Left renal cortex interstitium (tissue), 4 donors: ENCODE measurements at places on chromosomes 5 and 9. TPM values are rescaled to one million over a fixed set of nuclear protein-coding genes. Genes with fewer than 3 reads are reported as not detected.

DNA sequence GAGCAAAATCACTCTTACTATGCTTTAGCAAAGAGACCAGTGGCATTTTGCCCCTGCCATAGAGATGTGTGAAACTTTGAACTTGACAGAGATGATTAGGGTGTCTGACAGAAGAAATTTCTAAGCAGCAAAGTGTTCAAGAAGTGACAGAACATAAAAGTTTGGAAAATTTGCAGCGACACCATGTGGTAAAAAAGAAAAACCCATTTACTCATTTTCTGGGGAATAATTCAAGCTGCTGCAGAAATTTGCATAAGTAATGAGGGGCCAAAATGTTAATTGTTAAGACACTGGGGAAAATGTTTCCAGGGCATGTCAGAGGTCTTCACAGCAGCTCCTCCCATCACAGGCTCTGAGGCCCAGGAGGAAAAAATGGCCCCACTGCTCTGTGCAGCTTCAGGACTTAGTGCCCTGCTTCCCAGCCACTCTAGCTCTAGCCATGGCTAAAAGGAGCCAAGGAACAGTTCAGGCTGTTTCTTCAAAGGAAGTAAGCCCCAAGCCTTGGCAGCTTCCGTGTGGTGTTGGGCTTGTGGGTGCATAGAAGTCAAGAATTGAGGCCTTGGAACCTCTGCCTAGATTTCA is 6.1 kb upstream of the AP3B1 start:
- no peak for DNase-seq

GRCh38 chr5:66839636-66840185 is 243.5 kb downstream of the MAST4 start:
- DNase-seq: no peak

The GCNT4 gene
- 12.6 TPM for polyA plus RNA-seq

GRCh38 chr5:176134529-176135223 is 103.5 kb upstream of the SIMC1 start:
- no peak for DNase-seq

- DNase-seq: no peak
Measured at GRCh38 chr5:120624021-120624563, 160.0 kb downstream of the PRR16 start.

GRCh38 chr5:95794070-95794516 is 28.4 kb downstream of the GLRX start:
- DNase-seq: no peak

- no peak for DNase-seq
Measured at GRCh38 chr5:64210866-64211265, 45.2 kb downstream of the RNF180 start.

DNA sequence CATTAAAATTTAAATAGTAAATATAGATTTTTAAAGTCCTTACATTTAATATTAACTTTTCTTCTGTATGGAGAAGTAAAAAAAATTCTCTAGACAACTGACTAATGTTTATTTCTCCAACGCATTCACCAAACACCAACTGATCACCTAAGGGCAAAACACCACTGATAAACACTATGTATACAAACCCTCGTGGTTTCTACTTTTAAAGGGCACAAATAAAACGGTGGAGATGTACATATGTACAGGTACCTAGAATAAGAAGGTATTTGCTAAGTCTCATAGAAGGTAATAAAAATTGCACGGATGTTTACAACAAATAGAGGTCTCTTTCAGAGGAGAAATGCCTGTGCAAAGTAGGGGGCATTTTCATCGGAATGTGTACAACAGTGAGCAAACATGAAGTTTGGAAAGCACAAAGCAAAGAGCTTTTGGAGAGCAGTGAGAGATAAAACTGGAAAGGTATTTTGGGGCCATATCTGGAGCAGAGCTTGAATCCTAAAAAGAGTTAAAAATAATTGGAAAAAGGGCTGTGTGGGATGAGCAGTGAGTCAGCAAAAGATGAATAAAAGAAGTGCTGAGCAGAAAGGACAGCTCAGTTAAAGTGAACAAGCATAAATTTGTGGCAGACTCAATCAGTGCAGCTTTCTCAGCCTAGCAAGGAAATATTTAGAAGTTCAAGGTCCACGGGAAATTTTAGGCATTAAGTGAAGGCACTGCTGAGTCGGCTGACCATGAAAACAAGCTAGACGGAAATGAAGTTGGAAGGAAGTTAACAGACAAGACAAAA is 160.0 kb downstream of the TMEM161B start:
- no peak for DNase-seq

DNA sequence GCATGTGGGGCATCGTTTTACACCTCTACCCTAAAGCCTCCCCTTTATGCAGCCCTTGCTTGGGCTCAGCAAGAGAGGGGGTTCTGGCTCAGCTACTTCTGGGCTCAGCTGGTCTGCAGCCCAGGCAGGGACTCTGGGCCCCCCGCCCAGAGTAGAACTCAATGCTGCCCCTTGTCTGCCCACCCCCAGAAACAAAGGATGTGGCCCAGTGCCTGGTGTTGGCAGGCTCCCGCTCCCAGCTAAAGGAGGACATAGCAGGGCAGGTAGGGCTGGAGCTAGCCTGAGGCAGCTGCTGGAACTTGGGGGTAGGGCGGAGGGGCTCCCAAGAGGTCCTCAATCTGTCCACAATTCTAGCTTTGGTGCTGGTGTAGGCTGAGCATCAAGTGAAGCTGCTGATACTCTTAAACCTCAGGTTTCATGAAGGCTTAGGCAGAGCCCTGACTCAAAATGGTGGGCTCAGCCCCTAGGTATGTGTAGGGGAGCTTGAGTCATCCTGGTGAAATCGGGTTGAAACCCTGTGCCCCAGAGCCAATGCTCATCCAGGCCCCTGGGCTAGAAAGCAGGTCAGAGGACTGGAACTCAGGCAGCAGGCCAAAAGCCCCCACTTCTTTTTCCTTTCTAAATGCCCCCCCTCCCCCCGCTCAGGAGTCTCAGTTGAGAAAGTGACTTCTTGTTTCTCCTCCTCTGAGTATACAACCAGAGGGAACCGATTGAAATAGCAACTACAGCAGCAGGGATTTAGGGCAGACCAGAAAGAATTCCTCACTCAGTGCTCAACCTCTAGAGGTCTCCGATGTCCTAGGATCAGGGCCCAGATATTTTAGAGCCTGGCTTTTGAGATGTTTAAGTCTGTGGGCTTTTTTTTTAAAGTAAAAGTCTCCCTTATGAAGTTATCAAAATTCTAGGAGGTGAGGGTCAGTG is 11.4 kb downstream of the PSD2 start:
- DNase-seq: no peak
